Esophagus squamous epithelium (tissue), 5 donors: ENCODE measurements at places on chromosomes 6 and 20.

- DNase-seq = no peak
Observed at GRCh38 chr6:15901141-15902115, 227.5 kb upstream of the MYLIP start.

DNA sequence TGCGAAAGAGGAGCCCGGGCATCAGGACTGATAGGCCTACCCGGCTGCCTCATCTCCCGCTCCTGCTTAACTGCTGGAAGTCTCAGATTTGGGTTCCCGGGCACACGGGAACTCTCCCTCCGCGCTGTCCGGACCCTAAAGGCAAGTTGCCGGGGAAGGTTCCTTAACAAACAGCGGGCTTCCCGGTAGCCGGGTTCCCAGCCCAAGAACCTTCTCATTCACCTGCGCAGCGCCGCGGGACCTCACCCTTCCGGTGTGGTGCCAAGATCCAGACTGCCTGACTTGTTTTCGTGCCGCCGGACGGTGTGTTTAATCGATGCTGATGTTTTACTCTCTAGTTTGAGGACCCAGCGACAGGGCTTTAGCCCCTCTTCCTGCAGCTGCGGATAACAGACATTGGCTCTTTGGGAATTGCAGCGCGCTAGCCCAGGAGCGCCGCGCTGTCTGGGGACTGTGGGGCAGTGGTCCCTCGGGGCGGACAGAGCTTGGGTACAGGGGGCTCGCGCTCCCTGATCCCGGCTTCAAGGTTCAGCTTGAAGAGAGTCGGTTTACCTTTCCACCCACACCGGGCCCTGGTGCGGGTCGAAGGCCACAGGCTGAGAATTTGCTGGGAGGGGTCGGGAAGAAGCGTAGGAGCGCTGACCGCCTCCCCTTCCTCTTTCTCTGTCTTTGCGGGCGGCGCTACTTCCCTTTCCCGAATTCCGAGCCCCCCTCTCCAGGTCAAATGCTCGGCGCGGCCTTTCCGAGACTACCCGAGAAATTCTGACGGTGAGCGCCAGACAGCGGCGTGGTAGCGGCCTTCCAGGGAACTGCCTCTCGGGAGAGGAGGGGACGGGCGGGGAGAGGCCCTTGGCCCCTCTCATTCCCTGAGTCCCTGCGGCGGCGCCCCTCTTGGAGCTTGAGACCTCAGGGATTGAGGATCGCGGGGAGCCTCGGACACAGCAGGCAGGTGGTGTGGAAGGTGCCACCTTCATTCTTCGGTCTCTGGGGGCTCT is 17.2 kb downstream of the ABT1 start:
- no peak for DNase-seq

GRCh38 chr6:154721460-154721859 is 11.8 kb upstream of the SCAF8 start:
- DNase-seq = no peak

DNA sequence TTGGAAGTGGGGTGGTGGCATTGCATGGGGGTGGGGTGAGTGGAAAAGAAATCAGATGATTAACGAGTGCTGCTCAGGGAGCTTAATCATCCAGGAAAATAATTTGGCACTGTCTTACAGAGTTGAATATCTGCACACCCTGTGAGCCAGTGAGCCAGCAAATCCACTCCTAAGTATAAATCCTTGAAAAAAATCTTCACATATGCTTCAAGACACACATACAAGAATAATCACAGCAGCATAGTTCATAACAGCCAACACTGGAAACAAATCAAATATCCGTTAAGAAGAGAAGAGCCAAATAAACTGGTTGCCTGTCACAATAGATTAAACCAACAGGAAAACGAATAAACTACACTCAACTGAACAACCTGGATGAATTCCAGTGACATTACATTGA is 62.8 kb downstream of the SAMD3 start:
- DNase-seq = no peak

DNA sequence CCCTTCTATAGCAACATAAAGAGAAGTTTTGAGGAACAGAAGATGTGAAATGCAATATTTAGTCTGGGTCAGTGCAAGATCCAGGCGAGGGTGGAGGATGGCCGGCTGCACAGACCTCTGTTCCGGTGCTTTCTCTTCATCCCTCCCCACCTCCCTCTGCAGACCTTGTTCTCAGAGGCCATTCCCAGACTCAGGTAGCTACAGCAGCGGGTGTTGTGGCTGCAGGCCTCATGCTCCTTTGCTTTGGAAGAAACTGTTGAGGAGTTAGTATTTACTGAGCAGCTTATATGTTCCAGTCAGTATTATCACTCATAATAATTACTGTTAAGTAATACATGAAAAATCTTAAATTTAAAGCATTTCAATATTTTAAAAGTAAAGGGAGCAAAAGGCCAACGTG is 1.7 kb downstream of the BTN3A3 start:
- DNase-seq = no peak

GRCh38 chr20:13852306-13852705 is 67.5 kb downstream of the NDUFAF5 start:
- DNase-seq = no peak

- DNase-seq = no peak
Observed at GRCh38 chr20:12130781-12131180, 213.1 kb downstream of the BTBD3 start.

GRCh38 chr6:12331951-12332749 is 42.0 kb downstream of the EDN1 start:
- DNase-seq = no peak

- DNase-seq = no peak
Observed at GRCh38 chr6:130676077-130676772, 151.0 kb upstream of the SMLR1 start.

GRCh38 chr20:7622399-7622961 is 317.8 kb downstream of the HAO1 start:
- DNase-seq = no peak

DNA sequence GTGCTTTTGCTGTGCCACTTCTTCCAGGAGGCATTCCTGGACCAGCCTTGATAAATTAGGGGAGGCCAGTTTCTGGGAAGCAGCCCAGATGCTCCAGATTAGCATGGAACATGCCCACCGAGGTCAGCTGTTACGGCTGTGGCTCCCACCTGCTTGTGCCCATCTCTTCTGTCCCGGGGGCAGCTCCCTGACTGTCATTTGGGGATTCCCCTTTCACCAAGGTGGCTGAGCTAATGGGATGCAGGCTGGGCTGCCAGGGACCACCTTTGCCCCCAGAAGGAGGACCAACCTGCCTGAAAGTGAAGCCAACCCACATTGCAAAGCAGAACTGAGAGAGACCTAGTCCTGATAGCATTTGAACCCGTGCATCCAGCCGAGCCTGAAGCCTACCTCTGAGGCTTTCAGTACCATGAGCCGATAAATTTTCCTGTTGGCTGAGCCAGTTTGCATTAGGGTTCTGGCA is 85.3 kb downstream of the PTPN1 start:
- no peak for DNase-seq

DNA sequence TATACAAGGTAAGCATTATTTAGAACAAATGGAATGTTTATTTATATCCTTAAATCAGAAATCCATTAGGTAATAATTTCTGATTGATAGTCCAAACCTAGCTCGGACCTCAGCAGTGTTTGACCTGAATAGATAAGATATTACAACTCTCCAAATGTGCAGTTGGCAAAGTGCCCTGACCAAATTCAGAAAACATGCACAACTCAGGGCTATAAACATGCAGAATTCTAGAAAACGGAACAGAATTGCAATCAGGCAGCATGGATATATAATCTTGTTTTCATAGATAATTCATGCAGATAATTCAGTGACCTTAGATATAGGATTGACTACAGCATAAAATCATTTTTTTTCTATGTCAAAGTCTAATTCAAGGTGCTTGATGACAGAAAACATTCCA is 626.6 kb upstream of the CITED2 start:
- no peak for DNase-seq

GRCh38 chr20:59820204-59821041 is 113.0 kb downstream of the SYCP2 start:
- DNase-seq = no peak

- no peak for DNase-seq
Observed at GRCh38 chr6:4512051-4512471, 264.1 kb upstream of the CDYL start.

DNA sequence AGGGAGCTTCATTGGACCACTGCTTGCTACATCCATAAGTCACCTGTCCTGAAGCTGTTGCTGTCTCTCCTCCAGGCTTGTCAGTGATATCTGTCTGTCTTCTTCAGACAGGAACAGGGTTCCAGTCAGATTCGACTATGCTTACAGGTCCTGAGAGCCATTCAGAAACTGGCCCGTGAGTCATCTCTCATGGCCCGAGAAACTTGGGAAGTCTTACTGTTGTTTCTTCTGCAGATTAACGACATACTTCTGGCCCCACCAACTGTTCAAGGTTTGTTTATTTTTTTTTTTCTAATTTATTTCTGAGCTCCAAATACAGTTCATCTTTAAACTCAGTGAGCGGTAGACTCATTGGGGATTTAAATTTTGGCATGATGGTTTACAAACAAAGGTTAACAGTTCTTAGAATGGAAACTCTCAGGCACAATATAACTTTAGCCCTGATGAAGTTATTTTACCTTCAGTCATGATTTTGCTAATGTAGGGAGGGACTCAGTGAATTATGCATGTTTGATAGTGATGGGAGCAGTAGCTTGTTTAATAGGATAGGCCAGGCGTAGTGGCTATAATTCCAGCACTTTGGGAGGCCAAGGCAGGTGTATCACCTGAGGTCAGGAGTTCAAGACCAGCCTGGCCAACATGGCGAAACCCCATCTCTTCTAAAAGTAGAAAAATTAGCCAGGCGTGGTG is 24.7 kb downstream of the RALGAPB start:
- no peak for DNase-seq

DNA sequence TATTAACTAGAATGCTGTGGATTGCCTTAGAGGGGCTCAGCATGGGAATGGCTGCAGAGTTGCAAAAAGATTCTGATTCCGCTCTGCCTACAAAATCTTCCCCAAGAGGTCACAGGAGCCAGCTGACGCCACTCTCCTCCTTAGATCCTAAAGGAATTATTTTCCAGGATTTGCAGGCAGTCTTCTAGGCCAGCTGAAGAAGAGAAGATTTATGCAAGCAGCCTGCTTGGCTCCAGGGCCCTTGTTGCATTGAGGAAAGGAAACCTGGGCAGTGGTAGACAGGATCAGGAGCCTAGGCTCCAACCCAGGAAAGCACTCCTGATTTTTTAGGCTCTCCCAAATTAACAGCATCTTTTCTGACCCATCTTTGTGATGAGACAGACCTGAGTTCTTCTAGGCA is 245.8 kb downstream of the PKHD1 start:
- DNase-seq = no peak

GRCh38 chr20:38226553-38226952 is 34.0 kb downstream of the KIAA1755 start:
- DNase-seq = no peak

DNA sequence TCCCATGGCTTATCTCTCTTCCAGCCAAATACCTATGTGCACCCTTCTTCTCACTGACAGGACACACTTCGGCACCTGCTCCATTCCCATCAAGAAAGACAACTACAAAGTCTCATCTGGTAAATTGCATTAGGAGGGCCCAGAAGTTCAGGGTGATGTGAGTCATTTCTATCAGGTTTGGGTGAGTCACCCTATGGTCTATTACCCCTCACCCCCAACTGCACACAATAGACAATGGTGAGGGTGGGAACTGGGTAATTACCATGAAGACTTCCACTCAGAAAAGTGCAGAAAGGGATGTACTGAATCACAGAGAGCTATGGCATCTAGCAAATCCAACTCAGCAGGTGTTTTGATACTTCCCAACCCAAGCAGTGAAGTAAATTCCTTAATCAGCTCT is 54.8 kb downstream of the OPN5 start:
- no peak for DNase-seq

DNA sequence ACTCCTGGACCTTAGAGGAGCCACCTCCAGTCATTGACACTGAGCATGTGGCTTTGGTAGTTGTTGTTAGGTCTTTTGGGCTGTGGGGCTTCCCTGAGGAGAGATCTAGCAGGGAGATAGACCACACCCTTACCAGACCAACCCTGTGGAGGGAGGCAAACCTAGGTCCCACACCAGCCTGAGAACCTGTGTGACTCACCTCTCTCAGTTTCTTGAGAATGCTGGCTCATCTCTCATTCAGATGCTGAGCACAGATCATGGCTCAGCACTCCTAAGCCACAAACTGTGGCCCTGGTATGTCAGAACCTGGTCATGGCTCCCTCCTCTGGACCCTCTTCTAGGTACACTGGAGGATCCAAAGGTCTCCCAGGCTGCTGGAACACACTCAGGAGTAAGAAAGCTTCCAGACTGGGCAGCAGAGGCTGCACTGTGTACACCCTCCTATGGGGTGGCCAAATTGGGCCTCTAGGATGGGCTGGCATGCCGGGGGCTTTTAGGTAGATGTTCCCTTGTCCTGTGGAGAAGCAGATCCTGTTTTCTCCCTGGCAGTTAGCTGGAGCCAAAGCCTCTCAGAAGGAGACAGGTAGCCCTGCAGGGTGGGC is 1294.5 kb downstream of the KHDRBS2 start:
- DNase-seq = no peak

DNA sequence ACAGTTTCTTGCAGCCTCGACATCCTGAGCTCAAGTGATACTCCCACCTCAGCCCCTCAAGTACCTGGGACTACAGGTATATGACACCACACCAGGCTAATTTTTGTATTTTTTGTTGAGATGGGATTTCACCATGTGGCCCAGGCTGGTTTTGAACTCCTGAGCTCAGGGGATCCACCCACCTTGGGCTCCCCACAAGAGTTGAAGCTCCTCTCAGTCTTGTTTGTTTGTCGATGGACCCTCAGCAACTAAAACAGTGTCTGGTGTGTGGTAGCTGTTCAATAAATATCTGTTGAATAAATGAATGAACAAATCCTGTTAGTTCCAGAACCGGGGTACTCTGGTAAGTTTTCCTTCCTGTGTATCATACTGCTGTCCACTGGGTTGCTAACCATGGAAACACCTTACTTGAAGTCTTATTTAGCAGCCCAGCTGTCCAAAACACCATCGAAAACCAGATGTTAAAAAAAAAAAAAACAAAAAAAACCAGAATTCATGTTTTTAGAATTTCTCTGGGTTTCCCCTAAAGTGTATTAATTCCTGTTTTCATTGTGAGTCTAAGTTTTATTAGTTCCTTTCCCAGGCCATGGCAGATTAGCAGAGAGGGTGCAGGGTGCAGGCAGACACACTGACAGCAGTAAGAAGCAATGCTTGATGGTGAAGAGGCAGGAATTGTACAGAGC is 7.8 kb upstream of the EZR start:
- no peak for DNase-seq

GRCh38 chr6:152184917-152185574 is 377.6 kb downstream of the ESR1 start:
- no peak for DNase-seq

GRCh38 chr20:36149469-36149868 is 5.1 kb upstream of the EPB41L1 start:
- DNase-seq = no peak

- no peak for DNase-seq
Observed at GRCh38 chr6:44496665-44497369, 109.3 kb downstream of the CDC5L start.

DNA sequence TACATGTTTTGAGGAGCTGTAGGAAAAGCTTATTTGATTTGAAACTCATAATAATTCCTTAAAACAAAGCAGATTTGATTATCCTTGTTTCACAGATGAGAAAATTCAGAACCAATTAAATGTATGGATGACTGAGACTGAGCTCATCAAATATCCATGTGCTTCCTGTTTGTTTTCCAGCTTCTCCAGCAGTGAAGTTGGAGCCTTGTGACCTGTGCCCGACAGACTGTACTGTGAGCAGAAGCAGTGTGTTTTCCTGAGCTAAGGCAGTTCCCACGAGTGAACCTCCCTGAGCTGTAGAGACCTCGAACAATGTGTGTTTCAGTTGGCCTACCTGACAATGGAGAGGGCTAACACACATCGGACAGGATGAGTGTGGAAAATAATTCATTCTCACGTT is 599.5 kb upstream of the NRSN1 start:
- DNase-seq = no peak
